ENCODE measurements at places on chromosomes 6 and 20.

GRCh38 chr6:139510040-139510790, 135.8 kb upstream of the CITED2 start:
- DNase-seq = no peak

DNA sequence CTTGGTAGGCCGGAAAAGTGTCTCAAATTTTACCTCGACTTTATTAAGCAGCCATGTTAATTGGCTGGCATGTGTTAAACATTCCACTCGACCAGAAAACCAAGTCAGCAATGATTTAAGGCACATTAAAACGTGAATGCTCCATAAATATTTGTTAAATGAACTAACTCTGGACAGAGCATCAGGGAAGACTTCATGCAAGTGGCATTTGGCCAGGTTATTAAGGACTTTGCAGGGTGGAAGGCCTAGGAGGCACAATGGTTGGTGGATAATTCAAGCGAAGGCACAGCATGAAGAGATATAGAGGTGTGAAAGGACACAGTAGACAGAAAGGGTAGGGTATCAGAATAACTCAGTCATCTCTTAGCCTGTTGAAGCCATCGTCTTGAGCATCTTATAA, 23.0 kb downstream of the ELOVL5 start:
- DNase-seq = no peak

DNA sequence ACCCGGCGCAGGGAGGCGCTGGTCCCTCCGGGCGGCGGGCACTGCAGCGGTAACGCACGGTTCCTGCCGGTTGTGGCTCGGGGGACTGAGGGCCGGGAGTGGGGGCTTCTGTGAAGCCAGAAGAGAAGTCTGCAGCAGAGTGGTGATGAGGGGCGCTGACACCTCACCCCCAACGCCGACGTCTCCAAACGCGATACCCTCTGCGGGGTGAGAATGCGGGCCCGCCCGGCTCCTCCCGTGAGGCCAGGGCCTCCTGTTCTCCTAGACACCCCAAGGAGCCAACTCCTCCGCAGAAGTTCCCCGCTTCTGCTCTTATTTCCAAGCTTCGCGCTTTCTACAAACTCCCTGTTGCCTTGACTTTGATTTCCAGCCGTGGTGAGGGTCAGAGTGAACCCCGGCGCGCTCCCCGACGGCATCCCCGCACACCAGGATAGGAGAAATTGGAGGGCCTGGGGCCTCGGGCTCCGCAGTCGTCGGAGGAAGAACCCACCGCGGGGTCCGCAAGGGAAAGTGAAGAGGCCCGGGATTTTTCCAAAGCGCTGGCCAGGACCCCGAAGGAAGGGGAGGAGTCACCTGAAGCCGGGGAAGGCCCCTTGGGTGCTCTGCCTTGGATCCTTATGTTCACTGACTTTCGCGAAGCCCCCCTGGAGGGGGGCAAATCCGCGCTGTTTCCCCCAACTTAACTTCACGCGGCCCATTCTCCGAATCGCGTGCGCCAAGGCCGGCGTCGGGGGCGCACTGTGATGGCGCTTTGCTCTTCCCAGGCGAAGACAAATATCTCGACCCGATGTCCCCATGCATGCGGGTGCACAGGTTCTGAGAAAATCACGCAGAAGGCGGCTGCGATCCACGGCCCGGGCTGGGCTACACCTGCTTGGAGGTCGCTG, 3.1 kb upstream of the INSM1 start:
- DNase-seq = no peak

DNA sequence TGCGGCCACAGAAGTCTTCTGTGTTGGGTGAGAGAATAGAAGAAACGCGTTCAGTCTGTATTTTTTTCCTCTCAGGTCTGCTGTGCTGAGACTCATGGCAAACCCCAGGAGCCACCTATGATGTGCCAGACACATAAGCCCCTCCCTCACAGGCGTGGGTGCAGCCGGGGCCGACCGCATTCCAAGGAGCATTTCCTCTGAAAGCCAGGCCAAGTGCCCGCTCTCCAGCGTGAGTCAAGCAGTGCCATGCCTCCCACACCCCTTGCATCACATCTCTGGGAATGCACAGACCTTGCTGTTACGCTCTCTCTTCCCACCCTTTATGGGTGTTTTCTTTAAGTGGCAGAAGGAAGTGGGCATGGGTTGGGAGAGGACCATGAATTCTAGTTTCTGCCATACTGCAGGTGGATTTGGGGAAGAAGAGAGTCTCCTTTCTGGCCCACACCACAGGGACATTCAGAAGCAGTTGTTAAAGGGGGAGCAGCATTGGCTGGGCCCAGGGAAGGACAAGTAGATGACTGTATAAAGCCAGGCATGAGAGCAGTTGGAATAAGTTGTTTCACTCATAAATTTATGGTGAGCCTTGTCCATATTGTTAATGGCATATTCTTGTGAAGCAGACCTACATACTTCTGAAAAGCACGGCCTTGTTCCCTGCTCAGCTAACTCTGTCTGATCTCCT, 37.1 kb upstream of the TFAP2A start:
- DNase-seq = no peak

- DNase-seq = no peak
Measured at GRCh38 chr6:47420394-47421371, 56.9 kb upstream of the CD2AP start.

GRCh38 chr6:158464483-158464882, 95.4 kb upstream of the TMEM181 start:
- no peak for DNase-seq

DNA sequence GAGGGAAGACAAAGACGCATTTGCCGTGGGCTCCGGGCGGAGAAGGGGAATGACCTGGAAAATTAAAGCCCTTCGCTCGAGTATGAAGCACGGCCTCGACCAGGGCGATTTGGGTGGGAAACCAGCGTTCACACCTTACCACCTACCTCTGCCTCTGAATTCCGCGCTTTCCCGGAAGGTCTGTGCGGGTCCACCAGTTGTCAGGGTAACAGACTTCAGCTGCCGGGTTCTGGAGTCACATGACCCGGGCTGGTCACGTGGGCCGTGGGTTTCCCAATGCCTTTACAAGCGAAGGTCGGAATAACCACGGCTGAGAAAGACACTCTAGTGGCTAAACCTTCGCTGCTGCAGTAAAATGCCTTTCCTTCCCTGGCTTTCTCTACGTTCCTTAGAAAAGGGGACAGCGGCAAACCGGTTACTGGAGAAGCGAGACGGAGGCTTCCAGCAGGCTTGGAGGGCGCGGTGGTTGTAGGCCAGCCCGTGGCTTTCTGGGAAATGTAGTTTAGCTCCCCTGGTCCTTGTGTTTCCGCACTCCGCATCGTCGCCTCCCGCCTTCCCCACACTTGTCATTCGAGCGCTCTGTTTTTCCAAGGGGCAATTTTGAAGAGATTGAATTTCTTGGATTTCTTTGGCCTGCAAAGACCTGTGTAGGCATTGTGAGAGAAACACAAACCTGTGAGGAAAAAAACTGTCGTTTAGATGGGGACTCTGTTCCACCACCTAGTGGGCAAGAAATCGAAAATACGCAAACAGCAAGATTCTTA, at the start of gene CEP162:
CEP162 (minus strand) TSS at position 210 of the 764 bp plus-strand sequence. CDS start 1,250 bp downstream, outside the sequence.
- DNase-seq = peak; percentile 81

- DNase-seq = peak; percentile 96
Measured at GRCh38 chr20:42093542-42094440, 475.6 kb upstream of the CHD6 start.

- DNase-seq = peak; percentile 81
Measured at GRCh38 chr20:32603046-32603726, 18.1 kb upstream of the NOL4L start.

GRCh38 chr6:169075915-169076654, 177.6 kb downstream of the THBS2 start:
- DNase-seq = no peak

GRCh38 chr20:33070111-33071053, 9.1 kb upstream of the BPIFB4 start:
- DNase-seq = no peak

- DNase-seq = peak; percentile 20
Measured at GRCh38 chr20:58871533-58872102, 19.1 kb downstream of the GNAS start.

DNA sequence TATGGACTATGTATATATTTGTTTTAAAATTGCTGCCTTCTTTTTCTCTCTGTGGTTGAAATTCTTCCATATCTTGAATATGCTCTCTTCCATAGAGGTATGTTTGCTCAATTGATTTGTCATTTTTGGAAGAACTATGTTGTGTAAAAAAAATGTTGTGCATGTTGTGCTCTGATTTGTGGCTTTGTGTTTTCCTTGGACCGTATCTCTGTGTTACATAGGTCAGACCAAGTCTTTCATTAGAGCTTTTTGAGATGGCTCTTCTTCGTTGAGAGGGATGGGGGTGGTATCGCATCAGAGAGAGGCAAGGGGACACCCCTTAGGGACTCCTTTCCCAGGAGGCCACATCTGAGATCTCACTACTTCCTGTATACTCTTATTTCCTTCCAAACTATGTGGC, 43.8 kb downstream of the TMEM244 start:
- DNase-seq = no peak

Data from RPMI8226 (cell line).